ENCODE measurements at places on chromosomes 12 and 14.

- DNase-seq, result no peak
Measured at GRCh38 chr12:86283620-86284019, 27.4 kb upstream of the MGAT4C start.

- DNase-seq, result no peak
Measured at GRCh38 chr14:104331871-104332605, 193.7 kb downstream of the KIF26A start.

DNA sequence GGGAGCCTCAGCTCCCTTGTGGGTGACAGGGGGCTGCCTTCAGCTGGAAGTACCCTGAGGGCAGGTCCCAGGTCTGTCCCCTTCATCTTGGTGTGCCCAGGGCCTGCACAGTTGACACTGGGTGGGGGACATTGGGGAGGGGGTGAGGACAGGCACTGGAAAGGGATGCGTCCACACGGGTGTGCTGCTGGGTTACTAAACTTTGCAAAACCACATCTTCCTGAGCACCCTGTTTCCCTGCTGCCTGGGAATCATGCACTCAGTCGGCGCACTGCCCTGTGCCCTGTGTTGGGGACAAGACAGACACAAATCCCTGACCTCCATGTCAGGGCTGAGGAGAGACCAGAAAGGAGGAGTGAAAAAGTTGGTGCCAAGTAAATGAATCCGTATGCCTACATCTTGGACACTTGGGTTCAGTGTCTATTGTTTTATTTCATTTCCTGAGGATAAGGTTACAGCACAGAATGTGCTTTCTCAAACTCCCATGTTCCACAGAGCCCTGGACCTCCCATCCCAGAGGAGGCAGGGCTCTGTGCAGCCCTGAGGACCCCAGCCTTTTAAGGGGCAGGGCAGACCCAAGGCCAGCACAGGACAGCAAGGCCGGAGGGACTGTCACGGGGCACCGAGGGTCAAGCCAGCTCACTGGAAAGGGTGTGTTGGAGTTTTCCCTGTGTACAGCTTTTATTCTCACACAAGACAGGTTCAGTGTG is 2.9 kb upstream of the SLC25A29 start:
- DNase-seq, result no peak

GRCh38 chr12:29564925-29565324 is 67.4 kb upstream of the OVCH1 start:
- DNase-seq, result no peak

DNA sequence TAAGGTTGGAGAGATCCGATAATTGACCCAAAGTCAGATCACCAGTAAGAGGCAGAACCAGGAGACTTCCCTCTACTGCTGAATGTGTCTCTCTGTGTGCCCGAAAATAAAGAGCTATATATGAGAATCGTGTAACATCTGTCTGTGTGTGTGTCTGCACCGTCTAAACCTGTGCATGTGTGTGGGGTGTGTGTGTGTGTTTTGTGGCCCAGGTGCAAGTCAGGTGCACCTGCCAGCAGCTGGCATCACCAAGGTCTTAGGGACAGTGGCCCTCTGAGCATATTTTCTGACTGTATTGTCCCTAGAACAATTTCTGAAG is 24.7 kb upstream of the KRT78 start:
- DNase-seq, result no peak

DNA sequence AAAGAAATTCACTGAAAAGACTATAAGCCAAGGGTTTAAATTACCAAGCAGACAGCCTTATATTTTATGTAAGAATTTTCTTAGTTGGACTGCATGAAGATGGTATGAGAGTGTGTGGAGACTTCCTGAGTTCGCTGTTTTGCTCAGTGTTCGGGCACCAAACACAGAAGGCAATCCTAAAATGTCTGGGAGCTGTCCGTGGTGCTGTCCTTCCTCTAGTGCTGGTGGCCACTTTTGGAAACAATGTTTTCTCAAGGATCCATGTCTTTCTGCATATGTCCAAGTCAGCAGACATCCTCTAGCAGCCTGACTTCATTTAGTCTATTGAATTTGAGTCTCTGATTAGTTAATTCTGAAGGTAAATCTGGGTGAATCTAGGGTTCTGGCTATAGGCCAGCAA is 135.8 kb downstream of the SLC8A3 start:
- DNase-seq, result no peak

DNA sequence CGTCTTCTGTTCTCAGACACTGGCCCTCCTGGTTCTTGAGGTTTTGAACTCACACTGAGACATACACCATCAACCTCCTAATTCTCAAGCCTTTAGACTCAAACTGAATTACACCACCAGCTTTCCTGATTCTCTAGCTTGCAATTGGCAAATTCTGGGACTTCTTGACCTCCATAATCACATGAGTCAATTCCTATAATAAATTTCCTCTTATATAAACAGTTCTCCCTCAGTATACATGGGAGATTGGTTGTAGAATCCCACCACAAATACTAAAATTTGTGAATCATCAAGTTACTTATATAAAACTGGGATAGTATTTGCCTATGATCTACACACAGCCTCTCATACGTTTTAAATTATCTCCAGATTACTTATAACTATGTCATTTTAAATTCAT is 162.2 kb downstream of the DIO2 start:
- no peak for DNase-seq
